IMR-90 (cell line): ENCODE measurements at places on chromosomes 1 and 21. TPM values are rescaled to one million over a fixed set of nuclear protein-coding genes. Genes with fewer than 3 reads are reported as not detected.

The ARHGEF10L gene
- 4.8 and 5.0 TPM in 2 replicates for total RNA-seq

DNA sequence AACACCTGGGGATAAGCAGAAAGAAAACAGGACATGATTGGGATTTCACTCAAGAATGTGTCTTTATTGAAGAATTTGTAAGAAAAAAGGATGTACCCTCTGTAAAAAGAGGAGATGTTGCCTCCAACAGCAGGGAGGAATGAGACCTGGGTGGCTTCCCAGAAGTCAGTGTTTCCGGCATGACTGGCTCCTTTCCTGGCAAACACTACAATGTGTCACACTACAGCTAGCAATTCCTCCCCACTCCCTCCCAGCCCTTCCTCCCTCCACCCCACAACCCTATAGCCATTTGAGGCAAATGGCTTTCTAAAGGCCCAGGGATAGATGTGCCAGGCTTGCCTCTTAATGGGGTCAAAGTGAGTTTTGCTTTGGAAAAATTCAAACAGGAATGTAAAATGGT is 11.5 kb upstream of the COL8A2 start:
- peak; percentile 92 for DNase-seq

GRCh38 chr21:46110499-46111192 is 12.7 kb downstream of the COL6A2 start:
- no peak for DNase-seq

DNA sequence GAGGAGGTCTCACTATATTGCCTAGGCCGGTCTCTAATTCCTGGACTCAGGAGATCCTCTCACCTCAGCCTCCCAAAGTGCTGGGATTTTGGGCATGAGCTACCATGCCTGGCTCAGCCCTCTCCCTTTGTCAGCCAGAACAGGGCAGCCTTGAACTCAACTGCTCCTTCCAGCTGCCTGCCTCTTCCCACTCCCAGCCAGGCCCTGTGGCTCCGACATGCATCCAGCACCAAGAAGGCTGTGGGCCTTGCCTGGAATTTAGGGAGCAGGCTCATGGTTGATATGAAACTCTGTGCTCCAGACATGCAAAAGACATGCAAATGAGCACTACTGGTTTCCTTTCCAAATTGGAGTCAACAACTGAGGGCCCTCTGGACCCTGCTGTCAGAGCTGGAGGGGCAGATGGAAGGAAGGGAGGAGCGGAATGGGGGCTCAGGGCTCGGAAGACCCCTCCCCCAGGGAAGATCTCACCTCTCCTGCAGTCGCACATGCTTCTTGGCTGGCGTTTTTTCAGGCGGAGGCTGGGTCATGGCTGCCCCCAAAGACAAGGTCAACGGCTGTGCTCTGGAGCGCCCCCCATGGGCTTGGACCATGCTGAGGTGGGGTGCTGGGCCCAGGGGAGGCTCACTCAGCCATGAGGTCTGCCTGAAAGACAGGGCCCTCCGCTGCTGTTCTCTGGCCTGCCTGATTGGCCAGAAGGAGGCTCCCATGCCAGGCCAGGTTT is 1.4 kb downstream of the PTPN7 start:
- no peak for DNase-seq

DNA sequence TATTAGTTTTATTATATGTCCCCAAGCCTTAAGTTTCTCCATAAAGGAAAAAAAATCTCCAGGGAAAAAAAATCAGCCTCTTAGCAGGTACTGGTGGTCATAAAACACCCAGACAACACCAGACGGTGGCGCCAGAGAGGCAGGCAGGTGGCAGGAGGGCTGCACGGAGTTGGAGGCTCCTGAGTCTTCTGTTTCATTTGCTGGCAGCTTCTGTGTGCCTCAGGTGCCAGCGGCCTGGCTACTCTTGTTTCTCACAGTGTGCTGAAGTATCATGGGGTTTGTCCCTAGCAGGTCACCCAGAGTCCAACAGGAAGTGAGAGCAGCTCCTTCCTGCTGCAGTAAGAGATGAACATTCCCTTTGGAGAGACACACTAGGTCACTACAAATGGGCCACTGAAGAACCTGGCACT is 123.3 kb upstream of the GADD45A start:
- peak; percentile 85 for DNase-seq

The NMNAT2 gene
- total RNA-seq = 0.36 and 0.56 TPM in 2 replicates

GRCh38 chr1:16393570-16394521 is 26.8 kb downstream of the SZRD1 start:
- DNase-seq = no peak

The SHISA4 gene
- total RNA-seq = 10.0 and 11.1 TPM in 2 replicates

The DNAH14 gene
- 2.7 and 9.2 TPM in 2 replicates for total RNA-seq

DNA sequence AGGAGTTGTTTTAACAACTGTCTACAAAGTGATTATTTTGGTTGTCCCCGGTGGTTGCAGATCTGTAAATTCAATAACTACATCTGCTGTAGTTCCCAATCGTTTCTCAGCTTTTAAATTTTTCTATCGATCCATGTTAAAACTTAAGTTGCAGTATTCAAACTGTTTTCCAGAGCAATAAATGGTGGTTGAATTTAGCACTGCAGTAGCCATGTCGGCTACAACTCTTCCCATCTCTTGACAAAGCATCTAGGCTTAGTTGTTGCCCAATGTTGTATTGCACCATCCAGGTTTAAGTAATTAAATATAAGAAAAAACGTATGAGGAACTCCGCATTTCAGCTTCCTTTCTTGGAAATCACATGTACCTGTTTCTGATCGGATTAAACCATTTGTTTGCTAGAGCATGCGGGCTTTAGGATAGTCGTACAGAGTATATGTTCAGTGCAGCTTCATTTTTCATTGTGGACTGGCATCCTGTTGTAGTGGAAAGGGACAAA is 996 bp downstream of the CNIH4 start:
- peak; percentile 56 for DNase-seq

DNA sequence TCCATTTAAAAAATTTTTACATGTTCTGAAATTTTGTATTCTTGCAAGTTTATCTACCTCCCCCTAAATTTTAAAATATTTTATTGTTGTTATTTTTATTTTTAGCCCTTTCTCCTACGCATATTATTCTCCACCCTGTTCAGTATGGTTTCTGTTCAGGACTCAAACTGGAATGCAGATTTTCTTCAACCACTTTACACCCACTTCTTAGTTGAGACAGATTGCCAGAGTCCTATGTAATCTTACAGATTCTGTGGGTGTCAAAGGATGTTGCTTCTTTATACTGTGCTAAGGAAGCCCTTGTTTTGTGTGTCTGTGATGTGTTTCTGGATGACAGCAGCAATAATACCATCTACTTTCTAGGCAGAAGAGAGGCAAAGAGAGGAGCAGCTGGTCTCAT is 20.7 kb upstream of the PPP1R8 start:
- no peak for DNase-seq

DNA sequence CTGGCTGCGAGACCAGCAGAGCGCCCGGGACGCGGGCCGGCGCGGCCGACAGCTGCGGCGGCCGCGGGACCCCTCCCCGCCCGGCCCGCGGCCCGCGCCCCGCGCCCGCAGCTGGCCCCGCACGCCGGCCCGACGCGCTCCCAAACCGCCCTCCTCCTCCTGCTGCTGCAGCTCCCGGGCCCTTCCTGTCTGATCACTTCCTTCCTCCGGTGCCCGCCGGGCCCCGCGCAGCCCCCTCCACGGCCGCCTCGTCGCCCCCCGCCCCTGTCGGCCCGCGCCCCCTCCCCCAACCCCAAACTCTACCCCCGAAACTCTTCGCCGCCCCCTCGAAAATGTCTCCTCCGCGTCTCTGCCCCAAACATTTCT is 594 bp downstream of the LUZP1 start:
- no peak for DNase-seq

GRCh38 chr1:117642963-117643362 is 37.1 kb downstream of the TENT5C start:
- DNase-seq = no peak

The BRDT gene
- not detected in 2 replicates for total RNA-seq

- DNase-seq = no peak
Measured at GRCh38 chr1:161225178-161225533, 704 bp upstream of the TOMM40L start.

DNA sequence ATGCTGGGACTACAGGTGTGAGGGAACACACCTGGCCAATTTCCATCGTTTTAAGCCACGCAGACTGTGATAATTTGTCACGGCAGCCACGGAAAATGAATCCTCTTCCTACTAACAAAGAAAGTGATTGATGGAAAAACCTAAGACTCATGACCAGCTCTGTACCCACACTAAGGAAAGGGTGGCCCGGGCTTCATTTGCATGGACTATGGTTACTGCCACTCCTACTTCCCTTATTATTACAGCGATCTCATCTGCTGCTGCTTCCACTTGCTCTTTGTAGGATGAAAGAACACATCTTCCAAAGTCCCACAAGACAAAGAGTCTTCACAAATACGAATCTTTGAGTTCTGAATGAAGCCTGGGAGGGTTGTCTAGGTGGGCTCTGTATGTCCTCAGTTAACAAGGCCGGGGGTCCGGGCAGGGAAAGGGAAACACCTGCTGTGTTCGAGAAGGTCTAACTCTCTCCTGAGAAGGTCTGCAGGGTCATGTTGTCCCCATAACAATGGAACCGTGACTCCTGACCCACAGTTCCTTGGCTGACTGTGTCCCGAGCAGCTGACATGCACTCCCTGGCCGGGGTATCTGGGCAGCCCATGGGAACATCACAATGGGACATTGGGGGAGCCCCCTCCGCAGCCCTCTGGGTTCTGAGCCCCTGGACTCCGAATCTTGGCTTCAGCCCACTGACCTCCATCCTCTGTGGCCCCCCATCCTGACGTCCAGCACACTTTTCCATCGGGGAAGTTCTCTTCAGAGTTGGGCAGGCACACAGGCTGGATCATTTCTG is 13.3 kb upstream of the TFF1 start:
- no peak for DNase-seq
